Germinal center (tissue), 1 donor: ENCODE measurements at places on chromosomes 1 and 21.

DNA sequence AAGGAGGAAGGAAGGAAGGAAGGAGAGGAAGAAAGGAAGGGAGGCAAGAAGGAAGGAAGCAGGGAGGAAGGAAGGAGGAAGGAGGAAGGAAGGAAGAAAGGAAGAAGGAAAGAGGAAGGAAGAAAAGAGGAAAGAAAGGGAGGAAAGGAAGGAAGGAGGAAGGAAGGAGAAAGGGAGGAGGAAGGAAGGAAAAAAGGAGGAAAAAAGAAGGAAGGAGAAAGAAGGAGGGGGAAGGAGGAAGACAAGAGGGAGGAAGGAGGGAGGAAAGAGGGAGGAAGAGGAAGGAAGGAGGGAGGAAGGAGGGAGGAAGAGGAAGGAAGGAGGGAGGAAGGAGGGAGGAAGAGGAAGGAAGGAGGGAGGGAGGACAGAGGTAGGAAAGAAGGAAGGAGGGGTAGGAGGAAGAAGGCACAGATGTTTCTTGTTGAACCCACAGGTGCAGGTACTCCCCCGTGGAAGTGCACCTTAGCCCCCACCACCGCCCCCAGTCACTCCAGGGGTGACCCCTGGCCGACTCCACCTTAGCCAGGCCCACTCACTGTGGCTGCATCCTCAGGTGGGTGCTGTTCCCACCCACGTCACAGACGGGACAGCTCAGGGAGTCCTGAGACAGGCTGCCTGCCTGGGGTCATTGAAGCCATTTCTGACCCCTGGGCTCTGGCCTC lies 57.9 kb upstream of the TTC34 start:
- DNase-seq, result no peak

DNA sequence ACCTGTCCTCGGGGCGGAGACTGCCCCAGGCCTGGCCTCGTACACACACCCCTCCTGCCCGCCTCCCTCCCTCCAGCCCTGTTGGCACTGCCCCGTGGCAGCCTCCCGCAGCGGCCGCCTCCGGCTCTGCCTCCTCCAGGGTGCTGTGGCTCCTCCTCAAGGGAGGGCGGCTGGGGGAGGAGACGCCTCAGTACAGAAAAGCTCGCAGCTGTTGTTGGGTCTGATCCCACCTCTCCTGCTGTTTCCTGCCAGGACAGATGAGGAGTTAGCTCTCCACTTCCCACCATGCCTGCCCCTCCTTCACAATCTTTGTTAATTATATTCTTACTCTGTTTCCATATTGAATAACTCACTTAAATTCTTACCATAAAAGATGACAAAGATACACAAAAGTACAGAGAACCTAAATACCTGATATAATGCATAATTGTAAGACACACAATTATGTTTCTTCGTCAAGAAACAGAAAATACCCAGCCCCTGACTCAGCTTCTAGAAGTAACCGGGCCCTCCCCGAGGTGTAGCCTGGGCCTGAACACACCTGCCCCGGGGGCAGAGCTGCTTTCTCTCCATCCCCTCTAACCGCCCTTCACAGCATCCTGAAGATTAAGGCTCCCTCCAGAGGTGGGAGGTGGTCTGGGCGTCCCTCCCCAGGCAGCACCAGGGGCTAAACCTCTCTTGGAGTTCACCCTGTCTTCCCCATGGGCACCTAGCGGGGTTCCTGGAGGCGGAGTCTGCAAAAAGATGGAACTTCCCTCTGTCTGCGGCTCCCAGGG lies 30.6 kb upstream of the COL6A1 start:
- DNase-seq, result no peak

- no peak for DNase-seq
These were observed 11.6 kb downstream of the TMEM53 start for GRCh38 chr1:44662683-44663030.

- DNase-seq, result no peak
These were observed 49.8 kb upstream of the SEC16B start for GRCh38 chr1:178019622-178020021.

DNA sequence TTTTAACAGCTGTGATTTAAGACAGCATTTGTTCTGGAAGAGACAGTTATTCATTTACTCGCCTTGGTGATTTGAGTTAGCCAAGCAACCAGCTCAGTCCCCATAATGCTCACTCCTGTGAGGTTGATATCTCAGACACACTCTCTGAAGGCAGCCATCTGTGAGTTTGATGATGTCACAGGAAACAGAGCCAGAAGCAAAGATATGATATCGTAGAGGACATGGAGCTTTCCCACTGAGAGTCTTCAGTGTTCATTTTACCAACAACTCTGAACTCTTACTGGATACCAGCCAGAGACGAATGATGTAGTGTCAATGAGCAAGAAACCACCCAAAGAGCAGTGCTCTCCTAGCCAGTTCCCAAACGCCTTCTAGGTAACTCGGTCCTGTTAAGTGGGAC lies 219.4 kb downstream of the SLC35F3 start:
- DNase-seq, result no peak

DNA sequence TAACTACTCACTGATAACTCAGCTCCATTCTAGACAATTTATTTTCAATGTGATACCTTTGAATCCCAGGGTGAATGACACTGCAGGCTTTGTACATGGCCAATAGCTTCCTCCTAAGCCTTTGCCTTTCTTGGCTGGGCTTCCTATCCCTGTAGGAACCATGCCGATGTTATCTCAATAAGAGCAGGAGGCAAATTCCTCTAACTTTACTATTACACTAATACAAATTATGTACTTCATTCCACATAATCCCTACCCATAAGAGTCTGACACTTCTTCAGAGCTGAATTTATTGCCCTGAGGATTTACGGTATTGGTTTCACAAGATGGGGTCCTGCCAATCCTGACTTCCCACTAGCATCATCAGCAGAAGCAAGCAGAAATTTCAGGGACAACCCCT lies 14.0 kb downstream of the TGFBR3 start:
- no peak for DNase-seq

DNA sequence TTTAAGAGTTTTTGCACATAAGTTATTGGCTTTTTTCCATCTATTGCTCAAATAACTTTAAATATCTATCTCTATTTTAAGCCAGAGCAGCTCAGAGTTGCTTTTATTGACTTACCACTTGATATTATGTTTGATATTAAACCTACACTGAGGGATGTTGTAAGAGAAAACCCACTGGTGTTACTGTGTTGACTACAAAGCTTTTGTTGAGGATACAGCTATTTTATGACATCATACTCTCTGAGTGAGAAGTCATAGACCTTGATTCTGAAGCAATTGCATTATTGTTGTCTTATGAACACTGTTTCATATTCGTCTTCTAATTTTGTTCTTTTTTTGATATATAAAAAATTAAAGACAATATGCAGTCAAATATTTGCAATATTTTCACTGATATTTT lies 560.4 kb downstream of the PTBP2 start:
- DNase-seq, result no peak

DNA sequence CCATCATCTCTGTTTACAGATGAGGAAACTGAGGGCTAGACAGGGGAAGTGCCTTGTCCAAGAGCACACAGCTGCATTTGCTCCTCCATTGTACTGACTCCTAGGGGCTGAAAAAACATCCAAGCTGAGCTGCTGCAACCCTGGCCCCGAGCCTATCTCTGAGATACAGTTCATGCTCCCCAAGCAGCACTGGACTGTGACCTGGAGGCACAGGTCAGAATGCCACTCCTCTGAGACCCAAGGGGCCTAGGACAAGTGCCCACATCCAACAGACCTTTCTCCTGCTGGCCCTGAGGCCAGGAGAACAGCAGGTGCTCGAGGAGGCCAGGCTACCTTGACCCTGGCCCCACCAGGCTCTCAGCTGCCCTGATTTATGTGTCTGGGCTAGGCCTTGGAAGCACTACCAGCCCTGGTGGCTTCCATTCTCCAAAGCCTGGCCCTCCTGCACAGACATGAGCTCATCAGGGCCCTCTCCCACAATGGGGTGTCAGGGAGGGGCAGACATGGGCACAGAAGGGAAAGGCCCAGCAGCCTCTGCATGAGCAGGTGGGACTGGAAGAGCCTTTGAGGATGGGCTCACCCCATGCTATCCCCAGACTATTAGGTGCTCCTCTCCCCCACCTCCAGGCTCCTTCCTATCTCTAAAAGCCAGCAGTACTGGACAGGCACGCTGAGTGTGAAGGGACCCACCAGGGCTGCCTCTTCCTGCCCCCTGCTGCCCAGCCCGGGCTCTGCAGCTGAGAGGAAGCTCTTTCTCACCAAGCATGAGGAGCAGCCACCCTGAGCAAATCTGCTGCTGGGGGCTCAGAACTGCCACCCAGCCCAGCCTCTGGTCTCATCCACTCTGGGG lies 18.8 kb downstream of the ADGRB2 start:
- peak; percentile 77 for DNase-seq
